T-helper 2 cell treated with Interferon-gamma antibody and Interleukin-4, amounts not matched to agents 5 μg/mL and 100 μg/mL, for 36 hours (primary cell): ENCODE measurements at places on chromosomes 11 and 22.

- no peaks in the 10 kb centered on the region for H3K27me3 ChIP-seq
- DNase-seq: no peak
- peaks cover 37% of the 10 kb centered on the region for H3K36me3 ChIP-seq
- no peak overlapping the region for H3K27ac ChIP-seq
These were observed 58.1 kb downstream of the PPFIA1 start for GRCh38 chr11:70328556-70328955.

DNA sequence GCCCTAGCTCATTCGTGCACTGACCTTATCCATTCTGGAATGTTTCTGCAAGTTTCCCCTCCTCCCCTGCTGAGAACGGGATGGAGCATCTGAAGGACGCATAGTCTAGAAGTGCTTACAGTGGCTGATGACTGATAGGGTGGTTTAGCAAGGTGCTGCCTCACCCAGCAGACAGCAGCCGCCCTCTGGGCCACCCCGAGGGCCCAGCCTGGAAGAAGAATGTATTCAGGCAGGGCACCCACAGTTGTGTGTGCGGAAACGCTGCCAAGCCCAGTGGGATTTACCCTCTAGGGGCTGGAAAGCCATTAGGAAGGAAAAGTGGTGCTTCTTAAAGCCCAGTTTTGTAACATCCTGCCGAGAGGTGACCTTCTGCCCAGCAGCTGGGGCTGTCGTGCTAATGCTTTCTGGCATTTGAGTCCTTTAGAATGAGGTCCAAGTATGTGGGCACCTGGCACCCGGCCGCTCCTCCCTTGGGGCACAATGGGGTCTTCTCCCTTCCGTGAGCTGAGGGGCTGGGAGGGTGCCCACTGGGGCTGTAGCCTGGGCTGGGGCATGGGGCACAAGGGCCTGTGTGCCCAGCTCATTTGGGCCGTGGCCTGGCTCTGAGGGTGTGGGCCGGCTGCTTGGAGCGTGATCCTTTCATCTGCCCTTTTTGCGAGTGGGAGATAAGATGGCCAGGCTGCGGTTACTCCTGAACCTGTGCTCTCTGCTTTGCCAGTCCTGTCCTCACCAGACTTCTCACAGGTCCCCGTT lies 14.4 kb downstream of the FBLN1 start:
- H3K27me3 ChIP-seq: no peaks in the 10 kb centered on the region
- no peak overlapping the region for H3K27ac ChIP-seq
- H3K4me3 ChIP-seq: no peak overlapping the region
- H3K4me1 ChIP-seq: no peaks in the 10 kb centered on the region

DNA sequence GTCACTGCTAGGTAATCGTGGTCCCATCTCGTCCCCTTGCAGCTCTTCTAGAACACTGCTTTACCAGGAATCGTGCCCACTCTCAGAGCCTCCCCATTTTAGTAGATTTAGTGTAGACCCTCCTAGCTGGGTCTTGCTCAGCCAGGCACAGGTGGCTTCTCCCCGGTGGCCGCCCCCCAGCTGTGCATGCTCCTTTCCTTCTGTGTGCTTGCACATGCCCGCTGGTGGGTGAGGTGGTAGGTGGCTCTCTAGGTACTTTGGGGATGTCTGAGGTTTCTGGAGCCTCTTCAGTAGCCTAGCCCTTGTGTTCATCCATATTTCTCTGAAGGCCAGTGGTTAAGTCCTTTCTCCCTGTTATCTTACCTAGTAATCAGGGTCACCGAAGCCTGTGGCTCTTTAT lies 5.6 kb downstream of the TUB start:
- no peaks in the 10 kb centered on the region for H3K4me1 ChIP-seq
- no peaks in the 10 kb centered on the region for H3K36me3 ChIP-seq
- no peak for DNase-seq
- H3K27me3 ChIP-seq: peaks cover 25% of the 10 kb centered on the region
- H3K27ac ChIP-seq: no peak overlapping the region

DNA sequence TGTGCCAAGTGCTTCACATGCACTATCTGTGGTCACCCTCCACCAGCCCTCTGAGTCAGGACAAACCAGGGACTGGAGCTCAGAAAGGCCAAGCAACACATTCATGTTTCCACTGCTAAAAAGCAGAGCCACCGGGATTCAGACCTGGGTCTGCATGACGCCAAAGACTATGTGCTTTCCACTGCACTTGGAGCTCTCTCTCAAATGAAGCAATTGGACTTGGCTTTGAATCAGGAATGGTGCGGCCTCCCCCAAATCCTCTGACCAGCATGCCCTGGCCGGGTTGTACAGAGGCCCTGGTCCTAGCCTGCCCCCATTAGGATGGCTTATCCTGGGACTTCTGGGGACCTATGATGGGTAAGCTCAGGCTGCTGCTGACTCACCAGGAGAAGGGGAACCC lies 80.7 kb downstream of the PKNOX2 start:
- no peaks in the 10 kb centered on the region for H3K36me3 ChIP-seq
- H3K4me3 ChIP-seq: no peak overlapping the region
- peaks cover 6% of the 10 kb centered on the region for H3K27me3 ChIP-seq
- no peak overlapping the region for H3K27ac ChIP-seq
